ENCODE measurements at places on chromosomes 16 and 17.
A peak's percentile ranks its signal among the peaks of the same experiment; 100 is the strongest.

DNA sequence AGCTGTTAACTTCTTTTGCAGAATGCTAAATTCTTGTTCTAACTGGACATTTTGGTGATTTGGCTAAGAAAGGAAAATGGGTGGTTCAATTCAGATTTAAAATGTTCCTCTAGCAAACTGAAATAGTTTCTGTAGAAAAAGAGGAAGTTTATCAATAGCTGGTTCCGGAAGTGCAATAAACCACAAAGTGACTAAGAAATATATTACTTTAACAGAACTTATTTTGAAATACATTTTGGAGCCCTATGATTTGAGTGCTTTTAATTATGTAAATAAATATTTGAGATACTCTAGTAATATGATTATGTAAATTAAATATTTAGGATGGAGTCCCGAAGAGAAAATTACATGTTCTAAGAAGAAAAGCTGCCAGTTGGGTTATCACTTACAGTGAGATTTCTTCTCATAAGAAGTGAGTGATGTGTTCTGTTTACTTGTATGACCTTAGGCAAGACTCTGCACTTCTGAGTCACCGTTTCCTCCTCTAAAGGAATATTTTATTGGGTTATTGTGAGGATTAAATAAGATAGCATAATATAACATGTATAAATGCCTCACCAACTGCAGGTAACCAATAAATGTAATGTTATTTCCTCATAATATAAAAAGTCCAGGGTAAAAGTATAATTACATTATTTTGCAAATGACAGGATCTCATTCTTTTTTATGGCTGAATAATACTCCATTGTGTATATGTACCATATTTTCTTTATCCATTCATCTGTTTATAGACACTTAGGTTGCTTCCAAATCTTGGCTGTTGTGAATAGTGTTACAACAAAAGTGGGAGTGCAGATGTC lies at the start of gene EVI2B:
Gene EVI2B, minus strand, starts transcription at position 73 of the 800 bp plus-strand sequence. CDS start 8,445 bp downstream, outside the sequence.
- peak; percentile 18 for DNase-seq

GRCh38 chr16:57048095-57048494 lies 44.3 kb upstream of the CPNE2 start:
- DNase-seq = no peak

- no peak for DNase-seq
Measured at GRCh38 chr17:81016575-81016974, 18.4 kb upstream of the BAIAP2 start.

GRCh38 chr17:194828-195602 lies 13.6 kb upstream of the DOC2B start:
- no peak for DNase-seq

- no peak for DNase-seq
Measured at GRCh38 chr16:23354246-23354645, 52.1 kb downstream of the SCNN1B start.

DNA sequence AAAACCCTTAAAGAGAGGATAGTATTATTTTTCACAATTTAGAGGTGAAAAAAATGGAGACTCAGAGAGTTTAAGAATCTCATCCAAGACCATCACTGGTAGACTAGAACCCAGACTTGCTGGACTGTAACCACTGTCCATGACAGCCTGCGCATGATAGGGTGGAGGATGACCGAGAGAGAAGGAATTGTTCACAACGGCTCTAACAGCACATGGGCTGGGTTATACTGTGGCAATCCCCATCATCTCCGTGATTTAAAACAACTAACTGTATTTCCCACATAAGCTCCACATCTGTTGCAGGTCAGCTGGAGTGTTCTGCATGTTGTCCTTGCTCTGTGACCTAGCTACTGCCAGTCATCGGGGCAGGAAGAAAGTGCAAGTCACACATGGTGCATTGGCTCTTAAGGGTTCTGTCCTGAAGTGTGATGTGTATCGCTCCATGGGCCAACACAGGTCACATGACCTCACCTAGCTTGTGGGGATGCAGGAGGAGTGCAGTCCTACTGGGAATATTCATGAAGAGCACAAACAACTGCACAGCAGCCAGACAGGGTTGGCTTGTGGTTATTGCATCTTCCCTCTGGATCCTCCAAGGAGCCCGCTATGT lies 131.2 kb upstream of the MPHOSPH6 start:
- no peak for DNase-seq

DNA sequence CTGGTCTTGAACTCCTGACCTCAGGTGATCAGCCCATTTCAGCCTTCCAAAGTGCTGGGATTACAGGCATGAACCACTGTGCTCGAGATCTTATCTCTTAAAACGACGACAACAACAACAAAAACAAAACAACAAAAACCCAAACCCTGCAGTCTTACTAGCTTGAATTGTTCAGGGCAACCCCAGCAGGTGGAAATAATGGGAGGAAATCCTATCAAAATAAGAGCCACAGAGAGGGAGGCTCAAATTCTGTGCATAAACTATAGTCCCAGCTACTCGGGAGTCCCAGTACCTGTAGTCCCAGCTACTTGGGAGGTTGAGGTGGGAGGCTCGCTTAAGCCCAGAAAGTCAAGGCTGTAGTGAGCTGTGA lies 16.5 kb upstream of the ATP6V0A1 start:
- no peak for DNase-seq

- no peak for DNase-seq
Measured at GRCh38 chr17:51585514-51586104, 325.3 kb downstream of the UTP18 start.

GRCh38 chr16:60882816-60883215 lies 1153.4 kb downstream of the CDH8 start:
- DNase-seq = no peak

DNA sequence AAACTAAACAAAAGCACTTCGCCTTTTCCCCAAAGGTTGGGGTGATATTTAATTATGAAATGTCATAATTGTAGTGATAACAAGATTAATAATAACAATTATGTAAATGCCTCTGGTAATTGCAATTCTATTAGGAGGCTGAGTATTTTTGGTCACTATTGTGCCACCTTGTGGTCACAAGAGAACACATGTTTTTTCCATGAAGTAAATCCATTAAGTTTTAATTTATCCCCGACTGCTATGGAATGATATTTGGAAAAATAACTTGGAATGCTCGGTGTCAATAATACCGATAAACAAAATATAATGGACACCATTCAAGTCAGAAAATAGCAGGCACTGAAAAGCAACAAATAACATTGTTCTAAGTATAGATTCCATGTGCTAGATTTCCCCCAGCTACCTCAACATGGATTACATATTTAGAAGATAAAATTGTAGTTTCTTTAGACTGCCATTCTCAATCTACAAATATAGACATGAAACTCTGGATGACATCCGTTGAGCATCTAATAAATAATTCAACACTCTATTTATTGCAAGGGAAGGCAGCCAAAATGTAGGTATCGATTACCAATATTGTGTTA lies 25.0 kb upstream of the KCNJ2 start:
- peak; percentile 23 for DNase-seq

DNA sequence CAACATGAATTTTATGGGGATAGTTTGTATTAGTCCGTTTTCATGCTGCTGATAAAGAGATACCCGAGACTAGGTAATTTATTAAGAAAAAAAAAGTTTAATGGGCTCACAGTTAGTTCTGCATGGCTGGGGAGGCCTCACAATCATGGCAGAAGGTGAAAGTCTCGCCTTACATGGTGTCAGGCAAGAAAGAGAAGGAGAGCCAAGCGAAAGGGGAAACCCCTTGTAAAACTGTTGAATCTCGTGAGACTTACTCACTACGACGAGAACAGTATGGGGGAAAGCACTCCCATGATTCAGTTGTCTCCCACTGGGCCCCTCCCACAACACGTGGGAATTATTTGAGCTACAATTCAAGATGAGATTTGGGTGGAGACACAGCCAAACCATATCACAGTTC lies 181.5 kb downstream of the PRKCA start:
- no peak for DNase-seq

GRCh38 chr17:31092475-31093064 lies 2.2 kb upstream of the NF1 start:
- no peak for DNase-seq

- DNase-seq = no peak
Measured at GRCh38 chr17:57337390-57337789, 81.1 kb downstream of the MSI2 start.

DNA sequence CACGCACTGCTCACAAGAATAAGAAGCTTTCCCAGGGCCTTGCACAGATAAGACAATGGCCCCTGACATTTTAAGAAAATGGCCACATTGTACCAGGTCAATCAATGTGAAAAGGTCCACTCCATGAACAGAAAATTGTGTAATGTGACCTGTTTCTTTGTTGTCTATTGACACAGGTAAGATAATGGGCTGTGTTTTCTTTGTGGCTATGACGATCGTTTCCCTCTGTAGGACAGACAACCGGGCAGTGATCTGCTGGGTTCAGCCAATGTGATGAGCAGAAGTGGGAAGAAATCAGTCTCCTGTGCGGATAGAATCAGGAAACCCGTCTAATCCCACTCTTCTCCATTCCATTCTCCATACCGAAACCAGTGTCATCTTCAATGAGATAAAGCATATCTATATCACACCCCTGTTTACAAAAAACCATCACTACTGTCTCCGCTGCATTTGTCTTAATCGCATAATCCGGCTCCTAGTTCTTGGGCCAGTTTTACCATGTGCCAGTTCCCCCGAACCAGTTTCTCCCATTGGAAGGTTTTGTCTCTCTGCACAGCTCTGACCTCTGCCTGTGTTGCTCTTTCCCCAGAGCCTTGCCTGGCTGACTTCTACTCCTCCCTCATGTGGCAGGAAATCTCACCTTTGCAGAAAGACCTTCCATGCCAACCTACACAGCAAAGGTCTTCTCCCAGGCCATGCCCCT lies 66.9 kb upstream of the ATF7IP2 start:
- no peak for DNase-seq

GRCh38 chr17:17724307-17725010 lies 43.2 kb downstream of the RAI1 start:
- no peak for DNase-seq

DNA sequence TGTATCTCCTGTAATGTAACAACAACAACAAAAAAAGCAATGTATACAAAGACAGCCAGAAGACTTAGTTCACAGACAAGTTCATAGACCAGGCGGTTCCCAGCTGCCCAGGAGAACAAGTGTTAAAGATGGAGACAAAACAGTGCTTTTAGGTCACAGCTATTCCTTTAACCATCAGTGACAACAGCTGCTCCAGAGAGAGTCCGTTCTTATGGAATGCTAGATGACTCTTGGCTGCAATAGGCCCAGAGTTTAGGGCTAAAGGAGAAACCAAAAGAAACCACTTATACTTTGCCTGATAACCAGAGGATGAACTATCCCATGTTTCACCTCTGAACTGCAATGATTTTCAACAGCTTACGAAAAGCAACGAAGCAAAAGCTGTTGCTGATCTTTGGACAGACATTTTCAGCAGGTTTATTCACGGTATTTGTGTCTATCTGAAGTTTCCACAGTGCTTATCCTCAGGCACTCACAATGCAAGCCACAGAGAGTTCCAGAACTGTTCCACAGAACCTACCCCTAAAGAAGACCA lies 6.0 kb downstream of the ZCCHC14 start:
- no peak for DNase-seq

DNA sequence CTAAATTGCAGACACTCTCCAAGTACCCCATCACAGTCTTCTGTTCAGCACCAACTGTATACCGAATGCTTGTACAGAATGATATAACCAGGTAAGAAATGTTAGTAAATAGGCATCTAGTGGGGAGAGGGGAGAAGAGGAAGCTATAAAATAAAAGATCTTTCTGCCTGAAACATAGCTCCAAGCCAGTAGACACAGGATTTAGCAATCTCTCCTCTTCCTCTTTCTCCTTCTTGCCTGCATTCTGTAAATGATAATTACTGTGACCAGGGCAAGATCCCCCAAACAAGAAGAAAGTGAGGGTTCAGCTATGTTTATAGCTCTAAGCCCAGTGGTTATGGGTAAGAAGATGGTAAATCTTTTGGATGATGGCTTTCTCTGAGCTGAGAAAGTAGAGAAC lies 17.9 kb downstream of the ACSM3 start:
- no peak for DNase-seq

- DNase-seq = no peak
Measured at GRCh38 chr16:74951681-74952080, 33.2 kb downstream of the WDR59 start.

GRCh38 chr16:962901-963814 lies 7.6 kb downstream of the LMF1 start:
- no peak for DNase-seq

DNA sequence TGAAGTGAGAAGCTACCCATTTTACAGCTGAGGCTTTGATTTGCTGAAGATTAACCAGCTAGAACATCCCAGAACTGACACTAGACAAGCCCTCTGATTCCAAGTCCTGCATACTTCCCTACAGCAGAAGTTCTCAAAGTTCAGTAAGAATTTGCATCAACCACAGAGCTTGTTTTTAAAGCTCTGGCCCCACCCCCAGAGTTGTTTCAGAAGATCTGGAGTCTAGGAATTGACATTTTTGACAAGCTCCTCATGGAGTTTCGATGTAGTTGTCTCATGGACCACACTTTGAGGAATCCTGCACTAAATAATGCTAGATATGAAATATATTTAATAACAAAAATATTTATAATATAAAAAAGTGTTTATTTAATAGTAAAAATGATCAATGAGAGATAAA lies 120.3 kb upstream of the ADAMTS18 start:
- DNase-seq = no peak

- no peak for DNase-seq
Measured at GRCh38 chr16:66585481-66586239, 6.4 kb downstream of the CMTM2 start.

DNA sequence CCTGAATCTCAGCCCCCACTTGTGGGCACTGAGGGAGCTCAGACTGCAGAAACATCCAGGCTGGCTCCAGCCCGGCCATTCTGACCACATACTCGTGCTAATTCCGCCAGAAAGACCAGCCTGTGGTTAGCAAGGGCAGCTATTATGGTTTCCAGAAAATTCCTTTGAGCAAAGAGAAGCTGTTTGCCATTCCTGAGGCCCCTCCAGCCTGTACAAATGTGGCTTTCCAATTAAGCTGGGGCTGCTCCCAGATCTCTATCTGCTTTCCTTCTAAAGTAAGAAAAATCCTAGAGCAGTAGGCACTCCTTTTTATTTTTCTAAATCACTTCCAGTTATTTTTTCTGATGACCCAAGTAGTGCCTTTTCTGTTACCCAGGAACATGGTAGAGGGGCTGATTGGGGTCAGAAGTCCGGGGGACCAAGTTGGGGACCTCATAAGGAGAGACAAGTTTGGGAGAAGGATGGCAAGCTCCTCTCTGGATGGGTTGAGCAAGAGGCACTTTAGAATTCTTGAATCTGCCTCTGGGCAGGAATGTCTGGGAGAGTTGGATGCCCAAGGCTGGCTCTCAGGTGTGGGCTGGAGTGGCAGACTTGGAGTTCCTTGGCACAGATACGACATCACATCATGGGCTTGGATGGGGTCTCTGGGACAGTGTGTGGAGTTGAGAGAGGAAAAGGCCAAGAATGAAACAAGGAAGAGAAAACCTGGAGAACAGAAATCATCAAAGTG lies 83.3 kb upstream of the TNRC6C start:
- DNase-seq = no peak

Data from fibroblast of the conjunctiva (primary cell).